ENCODE measurements at places on chromosomes 4 and X.

DNA sequence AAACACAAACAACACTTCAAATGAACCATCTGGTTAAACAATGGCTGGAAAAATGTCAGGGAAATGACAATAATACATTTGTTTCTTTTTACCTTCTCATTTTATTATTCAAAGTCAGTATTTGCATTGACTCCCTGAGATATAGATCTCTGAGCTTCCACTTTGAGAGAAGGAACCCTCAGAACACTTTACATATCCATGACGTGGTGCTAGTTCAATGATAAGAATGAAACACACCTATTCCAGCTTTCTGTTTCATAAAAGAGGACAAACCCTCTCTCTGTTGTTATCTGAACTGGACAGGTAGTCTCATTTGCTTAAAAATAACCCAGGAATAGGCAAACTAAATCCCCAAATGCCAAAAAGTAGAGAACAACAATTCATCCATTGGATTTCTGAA lies 65.3 kb upstream of the CCSER1 start:
- DNase-seq = no peak

DNA sequence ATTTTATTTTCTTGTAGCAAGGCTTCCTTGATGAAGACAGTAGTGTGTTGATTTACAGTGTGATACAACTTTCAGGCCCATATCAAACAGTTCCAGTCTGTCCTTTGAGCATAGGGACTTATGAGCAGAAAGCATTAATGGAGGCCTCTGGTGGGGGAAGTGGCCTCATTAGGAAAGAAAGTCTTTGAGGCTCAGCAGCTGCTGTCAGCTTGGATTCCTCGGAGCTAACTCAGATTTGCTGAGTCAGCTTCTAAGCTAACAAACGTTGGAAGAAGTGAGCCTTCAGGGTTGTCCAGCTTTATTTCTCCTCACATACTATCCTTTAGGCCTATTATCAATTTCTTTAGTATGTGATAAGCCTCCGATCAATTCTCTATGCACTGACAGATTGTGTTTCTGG lies 15.8 kb upstream of the SFRP2 start:
- DNase-seq = no peak

DNA sequence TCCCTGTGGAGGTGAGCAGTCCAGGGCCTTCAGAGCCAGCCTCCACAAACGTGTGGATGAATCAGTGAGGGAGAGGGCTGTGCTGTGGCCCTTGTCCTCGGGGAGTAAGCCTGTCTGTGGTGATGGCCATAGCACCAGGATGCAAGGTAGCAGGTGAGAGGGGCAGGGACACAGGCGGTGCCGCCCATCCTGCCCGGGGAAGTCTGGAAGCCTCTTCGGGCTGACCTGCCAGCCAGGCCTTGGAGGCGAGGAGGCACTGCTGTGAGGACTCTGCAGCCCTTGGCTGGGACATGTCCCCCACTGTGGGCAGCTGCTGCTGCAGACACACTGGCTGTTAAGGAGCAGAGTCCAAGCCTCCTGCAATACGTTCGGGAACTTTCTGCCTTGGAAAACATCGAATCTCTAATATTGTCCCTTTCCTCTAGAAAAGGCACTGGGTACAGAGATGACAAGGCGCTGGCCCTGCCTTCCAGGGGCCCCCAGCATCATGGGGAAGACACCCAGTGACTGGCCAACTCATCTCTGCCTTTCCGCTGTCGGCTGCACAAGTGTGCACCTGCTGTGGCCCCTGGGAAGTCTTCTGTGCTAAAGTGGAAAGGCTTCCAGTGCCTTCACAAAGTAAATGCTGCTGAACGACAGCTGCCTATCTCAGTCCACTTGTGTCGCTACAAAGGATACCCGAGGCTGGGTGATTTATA lies 101.4 kb downstream of the ADRA2C start:
- DNase-seq = no peak

DNA sequence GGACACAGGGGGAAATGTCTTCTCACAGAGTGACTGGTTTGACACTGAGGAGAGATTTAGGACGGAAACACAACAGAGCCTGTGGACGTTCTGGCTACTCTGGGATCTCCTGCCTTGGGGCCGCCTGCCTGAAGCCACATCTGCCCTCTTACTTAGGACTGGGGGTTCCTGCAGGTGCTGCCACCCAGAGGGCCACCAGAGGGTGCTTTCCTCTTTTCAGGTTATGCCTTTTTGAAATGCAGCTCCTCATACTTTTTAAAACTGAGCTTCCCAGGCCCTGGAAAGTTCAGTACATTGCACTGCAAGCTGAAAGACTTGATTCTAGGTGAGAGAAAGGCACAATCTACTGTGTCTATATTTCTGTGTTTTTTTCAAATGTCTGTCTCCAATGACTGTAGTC lies 92.2 kb upstream of the PGRMC2 start:
- no peak for DNase-seq

GRCh38 chr4:25110527-25111329 lies 49.5 kb downstream of the SEPSECS start:
- DNase-seq = no peak

- peak; percentile 14 for DNase-seq
Measured at GRCh38 chr4:87209696-87210095, 10.7 kb downstream of the KLHL8 start.

- DNase-seq = no peak
Measured at GRCh38 chr4:167117273-167117672, 117.0 kb downstream of the SPOCK3 start.

GRCh38 chr4:6262847-6263487 lies 6.7 kb upstream of the WFS1 start:
- DNase-seq = no peak

- no peak for DNase-seq
Measured at GRCh38 chr4:74598611-74599325, 153.8 kb downstream of the AREG start.

DNA sequence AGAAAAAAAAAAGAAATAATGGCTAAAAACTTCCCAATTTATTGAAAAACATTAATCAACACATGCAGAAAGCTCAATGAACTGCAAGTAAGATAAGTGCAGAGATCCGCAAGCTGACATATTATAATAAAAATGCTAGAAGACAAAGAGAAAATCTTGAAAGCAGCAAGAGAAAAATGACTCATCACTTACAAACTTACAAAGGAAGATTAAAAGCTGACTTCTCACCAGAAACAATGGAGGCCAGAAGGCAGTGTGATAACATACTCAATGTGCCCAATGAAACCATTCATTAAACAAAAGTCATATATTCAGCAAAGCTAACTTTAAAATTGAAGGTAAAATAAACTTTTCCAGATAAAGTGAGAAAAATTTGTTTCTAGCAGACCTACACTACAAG lies 7.3 kb upstream of the BRWD3 start:
- DNase-seq = no peak

DNA sequence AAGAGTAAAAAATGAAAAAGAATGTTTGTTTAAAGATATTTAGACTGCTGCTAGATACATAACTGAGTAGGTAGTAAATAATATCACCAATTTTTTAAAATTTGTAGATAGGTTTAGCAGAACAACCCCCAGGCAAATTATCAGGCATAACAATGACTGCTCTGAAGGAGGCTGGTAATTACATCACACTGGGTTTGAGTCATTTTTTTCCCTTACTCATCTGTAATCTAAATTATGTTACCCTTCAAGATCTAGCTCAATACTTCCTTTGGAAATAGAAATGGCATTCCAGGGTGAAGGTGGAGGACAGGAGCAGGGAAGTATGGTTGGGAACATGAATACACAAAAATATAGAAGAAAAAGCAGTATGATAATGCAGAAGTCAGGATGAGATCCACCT lies 431.6 kb upstream of the MAOA start:
- DNase-seq = no peak

GRCh38 chr4:158775091-158775651 lies 6.3 kb downstream of the FNIP2 start:
- no peak for DNase-seq

- DNase-seq = no peak
Measured at GRCh38 chrX:48834383-48834709, 1.1 kb downstream of the PCSK1N start.

GRCh38 chr4:24248674-24249630 lies 335.4 kb downstream of the DHX15 start:
- DNase-seq = no peak

DNA sequence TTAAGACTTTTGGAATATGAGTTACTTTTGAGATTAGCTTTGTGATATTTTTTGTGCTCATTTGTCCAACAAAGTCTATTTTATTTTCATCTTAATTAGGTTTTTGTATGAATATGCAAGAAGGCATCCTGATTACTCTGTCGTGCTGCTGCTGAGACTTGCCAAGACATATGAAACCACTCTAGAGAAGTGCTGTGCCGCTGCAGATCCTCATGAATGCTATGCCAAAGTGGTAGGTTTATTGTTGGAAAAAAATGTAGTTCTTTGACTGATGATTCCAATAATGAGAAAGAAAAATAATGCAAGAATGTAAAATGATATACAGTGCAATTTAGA lies 10.8 kb downstream of the ALB start:
- no peak for DNase-seq

DNA sequence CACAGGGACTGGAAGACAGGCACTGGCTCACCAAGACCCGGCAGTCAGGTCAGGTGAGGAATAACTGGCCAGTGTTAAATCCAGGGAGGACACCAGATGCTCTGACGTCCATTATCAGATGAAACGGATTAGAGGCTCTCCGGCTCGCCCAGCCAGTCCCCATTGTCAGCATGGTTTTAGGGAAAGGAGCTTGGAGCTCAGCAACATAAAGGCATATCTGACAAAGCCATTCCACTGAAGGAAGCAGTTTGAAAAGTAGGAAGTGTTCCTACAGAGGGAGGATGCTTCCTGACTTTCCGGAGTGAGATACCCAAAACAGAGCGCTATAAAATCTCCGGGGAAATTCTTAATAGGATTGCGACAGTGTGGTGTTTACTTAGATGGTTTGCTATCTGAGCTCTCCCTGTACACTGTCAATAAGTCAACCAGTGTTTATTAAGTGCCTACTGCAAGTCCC lies 14.8 kb downstream of the NDNF start:
- no peak for DNase-seq

DNA sequence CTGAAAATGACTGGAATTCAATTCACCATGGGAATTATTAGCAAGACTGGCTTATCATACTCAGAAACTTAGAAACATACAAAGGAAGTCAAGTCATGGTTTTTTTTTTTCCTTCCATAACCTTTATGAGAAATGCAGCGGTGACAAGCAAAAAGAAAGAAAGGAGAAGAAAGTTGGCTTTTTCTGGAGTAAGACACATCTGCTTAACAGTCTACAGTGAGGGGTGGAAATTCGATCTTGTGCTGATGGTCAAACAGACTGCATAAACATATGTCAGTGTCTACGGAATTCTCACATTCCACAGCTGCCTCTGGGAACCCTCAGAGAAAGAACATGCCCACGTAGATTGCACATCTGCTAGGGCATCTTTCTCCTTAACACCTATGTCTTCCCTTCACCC lies 54.6 kb downstream of the PROM1 start:
- no peak for DNase-seq

- no peak for DNase-seq
Measured at GRCh38 chrX:646228-646495, 15.6 kb downstream of the SHOX start.

DNA sequence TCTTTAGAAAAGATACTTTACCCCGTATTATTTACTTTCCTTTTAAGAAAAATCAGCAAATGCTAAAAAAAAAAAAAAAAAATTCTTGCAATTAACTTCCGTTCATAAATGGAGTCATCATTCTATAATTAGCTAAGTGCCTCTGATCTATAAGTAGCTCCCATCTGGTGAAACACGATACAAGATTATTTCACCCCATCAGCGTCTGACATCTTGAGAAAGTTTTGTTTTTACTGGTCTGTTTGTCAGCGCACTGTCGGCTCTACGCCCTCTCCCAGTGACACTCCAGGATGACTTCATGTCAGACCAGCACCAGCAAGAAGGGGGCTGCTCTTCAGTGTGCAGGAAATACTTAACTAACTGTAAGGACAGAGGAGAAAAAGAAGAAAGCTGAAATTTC lies 108.3 kb downstream of the AFAP1 start:
- peak; percentile 56 for DNase-seq

GRCh38 chr4:163895378-163896005 lies 401.0 kb downstream of the TMA16 start:
- peak; percentile 49 for DNase-seq

GRCh38 chr4:40750461-40751258 lies 905 bp downstream of the NSUN7 start:
- DNase-seq = no peak

DNA sequence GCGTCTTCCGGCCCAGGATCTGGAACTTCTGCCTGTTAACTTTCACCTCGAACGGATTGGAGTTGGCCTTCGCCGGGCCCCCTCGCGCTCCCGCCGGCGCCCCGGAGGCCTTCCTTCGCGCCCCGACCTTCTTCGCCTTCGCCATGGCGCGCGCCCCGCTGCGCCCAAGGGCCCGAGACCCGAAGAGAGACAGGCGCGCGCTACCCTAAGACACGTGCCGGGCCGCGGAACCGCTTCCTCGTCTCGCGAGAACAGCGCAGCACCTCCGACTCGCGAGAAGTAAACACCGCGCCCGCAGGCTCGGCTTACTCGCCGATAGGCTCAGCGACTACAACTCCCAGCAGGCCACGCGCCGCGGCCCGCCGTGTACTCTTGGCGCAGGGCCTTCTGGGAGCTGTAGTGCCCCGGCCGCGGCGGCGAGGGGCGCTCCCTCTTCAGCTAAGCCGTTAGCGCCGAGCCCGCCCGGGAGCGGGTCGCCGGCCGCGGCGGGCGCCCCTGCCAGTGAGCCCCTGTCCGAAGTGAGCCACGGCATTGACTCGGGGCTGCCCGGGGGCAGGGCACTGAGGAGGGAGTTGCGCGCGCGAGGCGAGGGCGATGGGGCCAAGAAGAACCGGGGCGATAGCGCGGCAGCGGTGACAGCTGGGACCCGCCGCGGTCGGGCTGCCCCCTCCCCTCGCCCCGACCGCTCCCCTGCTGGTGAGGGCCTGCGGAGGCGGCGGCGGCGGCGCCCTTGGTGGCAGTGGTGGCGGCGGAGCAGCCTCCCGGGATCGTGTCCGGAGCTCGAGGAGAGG lies at the start of the genes GRK4 and NOP14:
TSS of gene GRK4 (plus strand) at position 397 of the 791 bp plus-strand sequence. CDS start 500 bp downstream, outside the sequence.
TSS of gene NOP14 (minus strand) at position 232 of the 791 bp plus-strand sequence. CDS start at position 145, 87 bp downstream.
- DNase-seq = peak; percentile 98

DNA sequence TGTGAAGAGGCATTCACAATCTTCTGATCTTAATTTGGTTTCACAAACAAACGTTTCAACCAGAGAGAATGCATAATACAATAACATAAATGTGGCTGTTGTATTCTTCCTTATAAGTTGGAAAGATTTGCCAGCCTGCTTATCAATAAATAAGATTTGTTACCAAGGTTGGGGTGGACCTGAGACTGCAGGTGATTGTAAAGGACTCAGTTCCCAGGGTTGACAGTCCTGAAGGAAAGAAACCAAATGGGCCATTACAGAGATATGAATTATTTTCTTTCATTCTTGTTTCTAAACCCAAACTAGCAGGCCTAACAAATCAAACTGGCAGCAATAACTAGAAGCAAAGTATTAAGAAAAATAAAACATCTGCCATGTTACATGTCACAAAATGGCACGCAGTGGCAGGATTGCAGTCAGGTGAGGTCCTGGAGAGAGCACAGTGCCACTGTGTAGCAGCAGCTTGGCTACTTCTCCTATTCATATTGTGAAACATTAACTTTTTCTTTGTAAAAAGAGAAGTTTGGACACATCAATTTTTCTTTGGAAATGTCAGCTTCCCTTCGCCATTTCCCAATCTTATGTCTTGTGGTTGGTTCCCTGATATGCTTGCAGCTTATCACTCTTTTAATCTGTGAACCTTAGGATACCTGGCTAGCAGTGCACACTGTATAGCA lies 133.8 kb upstream of the EMCN start:
- DNase-seq = no peak

- no peak for DNase-seq
Measured at GRCh38 chr4:86848136-86848535, 1.0 kb downstream of the SLC10A6 start.
